ENCODE measurements at places on chromosomes 13 and 19.

DNA sequence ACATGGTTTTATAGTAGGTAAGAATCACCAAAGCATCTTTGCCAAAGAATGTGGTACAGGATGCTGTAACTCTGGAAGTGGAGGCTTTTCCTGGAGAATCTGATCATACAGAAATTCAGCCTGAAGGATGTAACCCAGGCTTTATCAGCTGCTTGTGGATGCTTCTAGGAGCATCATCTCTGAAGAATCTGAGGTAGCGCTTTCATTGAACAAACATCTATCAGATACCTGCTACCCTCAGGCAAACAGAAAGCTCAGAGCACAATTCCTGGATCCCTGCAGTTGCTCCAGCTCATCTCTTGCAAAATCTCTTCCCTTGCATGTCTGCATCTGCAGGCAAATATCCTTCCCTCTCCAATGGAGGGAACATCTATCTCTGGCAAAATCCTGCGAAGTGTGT is 9.3 kb downstream of the FAM124A start:
- no peak for DNase-seq

DNA sequence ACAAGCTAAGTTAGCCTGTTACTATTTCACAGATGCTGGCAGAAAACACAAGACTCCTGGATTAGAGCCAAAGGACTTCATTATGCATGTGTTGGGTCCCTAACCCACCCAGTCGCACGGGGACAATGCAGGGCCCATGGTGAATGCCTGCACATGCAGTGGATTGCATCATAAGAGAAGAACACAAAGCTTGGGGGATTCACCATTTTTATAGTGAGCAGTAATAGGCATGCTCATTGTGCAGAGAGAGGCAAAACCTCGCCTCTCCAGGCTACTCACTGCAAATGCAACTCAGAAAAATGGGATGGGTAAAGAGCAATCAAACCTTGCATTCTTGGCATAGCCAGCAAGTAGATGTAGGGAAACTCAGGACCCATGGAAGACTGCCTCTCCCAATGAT is 115.8 kb downstream of the DIAPH3 start:
- DNase-seq, result no peak

DNA sequence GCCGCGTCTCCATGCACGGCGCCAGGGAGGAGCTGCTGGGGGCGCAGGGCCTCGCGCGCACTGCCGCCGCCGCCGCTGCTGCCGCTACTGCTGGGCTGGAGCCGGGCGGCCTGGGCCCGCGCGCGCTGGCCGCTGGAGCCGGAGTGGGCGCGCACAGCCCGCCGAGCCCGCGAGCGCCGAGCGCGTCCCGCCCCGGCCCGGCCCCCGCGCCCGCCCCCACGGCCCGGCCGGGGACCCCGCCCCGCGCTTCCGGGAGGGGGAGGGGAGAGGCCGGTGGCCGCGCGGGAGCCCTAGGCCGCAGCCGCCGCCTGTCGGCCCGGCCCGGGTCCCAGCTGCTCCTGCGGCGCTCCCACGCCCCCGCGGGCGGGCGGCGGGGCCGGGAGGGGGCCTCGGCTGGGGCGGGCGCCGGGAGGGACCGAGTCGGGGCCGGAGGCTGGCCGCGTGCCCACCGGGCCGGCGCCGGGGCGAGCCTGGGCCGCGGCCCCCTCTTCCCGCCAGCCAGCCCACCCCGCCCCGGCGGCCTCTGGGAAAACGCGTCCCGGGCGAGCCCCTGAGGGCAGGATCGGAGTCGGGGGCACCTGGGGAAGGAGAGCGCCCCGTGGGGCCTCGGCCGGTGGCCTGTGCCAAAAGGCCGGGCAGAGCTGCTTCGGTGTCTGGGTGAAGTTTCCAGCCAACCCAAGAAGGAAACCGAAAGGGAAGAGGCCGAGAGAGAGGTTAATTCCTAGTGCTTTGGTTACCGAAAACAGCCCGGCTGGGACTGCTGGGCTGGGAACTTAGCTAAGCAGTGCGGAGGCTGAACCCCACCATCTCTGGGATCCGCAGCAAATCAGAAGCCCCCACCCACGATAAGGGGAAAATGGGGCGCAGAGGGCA is at the start of gene STK24:
Gene STK24 (minus strand): TSS at position 145 of the 873 bp plus-strand sequence. CDS start 321 bp downstream, outside the sequence.
- DNase-seq, result no peak

DNA sequence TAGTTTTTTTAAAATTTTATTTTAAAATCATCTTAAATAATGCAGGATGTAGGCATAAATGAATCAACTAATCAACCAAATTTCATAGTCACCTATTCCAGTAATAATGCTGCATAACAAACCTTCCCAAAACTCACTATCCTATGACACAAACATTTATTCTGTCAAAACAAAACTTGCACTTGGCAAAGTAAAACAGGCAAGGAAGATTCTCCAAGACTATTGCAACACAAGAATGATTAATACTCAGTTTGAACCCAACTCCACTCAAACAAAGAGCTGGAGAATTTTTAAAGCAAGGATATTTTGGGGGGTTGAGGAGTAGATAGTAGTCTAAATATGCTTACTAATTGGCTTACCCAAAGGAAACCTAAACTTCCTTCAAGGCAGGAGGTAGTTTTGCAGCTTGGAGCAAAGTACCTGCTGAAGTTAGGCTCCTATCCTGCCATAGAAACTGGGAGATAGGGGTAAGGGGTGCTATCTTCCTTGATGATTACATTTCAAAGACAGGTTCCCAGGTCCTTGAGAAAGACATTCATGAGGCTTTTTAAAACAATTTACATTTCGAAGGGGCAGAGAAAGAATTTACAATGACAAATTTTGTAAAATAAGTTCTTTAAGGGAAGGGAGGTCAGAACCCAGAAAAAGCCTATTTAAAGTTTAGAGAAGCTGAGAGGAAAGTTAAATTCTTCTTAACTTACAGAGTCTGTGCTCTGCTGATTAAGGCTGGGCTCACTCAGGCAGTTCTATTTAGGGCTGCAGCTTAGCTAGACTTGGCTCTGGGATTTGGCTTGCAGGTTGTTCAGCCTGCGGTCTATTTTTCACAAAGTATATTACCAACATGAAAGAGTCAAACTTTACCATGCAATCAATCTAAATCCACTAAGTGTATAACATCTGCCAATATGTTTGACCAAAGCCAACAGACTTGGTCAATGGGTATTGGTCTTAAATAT is 549.0 kb downstream of the KCTD12 start:
- DNase-seq, result no peak

DNA sequence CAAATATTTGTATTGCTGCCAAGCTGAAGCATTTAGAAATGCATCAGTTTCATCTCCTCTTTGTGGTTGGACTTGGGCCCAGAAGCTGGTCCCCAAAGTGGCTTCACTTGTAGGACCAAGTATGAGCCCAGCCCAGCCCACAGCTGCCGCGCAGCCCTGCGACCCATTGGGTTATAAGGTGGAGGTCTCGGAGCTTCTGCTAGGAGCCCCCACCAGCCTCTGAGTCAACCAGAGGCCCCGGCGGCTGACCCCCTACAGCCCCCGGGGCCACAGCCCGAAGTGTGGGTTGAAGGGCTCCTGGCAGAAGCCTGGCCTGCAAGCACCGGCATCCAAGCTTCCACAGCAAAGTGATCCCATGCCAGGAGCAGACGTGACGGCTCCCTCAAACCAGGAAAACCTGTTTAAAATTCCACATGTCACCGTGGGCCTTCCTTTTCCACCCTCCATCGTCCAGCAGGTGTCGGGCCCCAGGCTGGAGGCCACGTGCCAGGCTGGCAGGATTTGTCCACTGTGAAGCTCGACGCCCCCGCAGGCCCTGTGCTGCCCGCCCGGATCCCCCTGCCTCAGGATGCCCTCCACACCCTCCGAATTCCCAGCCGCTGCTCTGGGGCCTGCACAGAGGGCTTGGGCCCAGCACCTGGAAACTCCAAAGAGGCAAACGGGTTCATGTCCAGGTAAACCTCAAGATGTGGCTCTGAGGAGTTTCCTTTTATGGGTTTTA is 54.7 kb downstream of the C13orf46 start:
- DNase-seq, result peak; percentile 87

DNA sequence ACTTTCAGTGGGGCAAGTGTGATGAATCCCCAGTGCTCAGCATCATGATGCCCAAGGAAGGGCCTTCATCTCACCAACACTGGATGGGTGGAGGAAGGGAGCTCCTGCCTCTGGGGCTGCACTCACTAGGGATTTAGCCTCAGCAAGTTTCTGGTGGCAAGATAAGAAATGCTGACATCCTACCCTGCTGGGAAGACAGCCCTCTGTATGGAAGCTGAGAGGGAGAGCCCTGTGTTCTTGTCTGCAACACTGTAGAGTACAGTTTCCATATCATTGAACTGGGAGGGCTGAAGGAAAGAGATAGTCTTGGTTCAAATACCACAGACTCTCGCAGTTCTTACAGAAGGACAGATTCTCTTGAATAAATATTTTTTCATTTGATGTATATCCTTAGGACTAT is 7.3 kb upstream of the ZNF460 start:
- DNase-seq, result no peak

- no peak for DNase-seq
These were observed 107.0 kb downstream of the KL start for GRCh38 chr13:33123066-33123859.

- no peak for DNase-seq
These were observed 66.7 kb downstream of the RFC3 start for GRCh38 chr13:33884531-33885220.

DNA sequence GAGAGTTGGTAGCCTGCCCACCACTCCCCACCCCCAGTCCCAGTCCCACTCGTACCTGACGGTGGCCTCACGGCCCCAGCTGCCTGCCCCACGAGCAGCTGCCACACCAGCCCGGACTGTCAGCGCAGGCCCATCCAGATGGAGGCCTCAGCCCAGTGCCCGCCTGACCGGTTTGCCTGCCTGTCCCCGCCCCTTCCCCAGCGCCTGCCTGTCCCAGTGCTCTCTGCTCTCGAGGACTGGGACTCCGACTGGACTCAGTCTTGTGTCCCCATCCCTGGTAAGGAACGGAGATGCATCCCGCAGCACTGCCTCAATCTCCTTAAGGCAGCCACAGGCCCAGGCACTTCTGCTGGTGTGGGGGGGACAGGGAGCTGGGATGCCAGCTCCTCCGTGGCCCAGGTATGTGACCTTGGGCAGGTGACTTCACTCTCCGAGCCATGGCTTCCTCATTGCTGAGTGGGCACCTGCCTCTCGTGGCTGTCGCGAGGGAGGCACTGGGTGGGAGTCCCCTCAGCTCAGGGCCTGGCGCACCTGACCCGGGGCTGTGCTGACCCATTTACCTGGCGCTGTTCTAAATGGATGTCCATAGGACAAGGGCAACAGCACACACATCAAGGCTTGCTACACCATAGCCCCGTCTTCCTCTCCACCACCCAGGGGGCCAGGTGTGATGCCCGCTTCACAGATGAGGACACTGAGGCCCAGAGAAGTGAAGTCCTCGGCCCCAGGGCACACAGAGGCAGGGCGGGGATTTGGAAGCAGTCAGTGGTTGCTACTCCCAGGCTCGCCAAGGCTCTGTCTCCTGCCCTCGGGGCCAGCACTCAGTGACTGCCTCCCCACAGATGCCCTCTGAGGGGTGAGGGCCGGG is at the start of gene NKPD1:
Gene NKPD1 (minus strand): TSS at position 113 of the 868 bp plus-strand sequence. CDS start 832 bp downstream, outside the sequence.
- DNase-seq, result no peak

DNA sequence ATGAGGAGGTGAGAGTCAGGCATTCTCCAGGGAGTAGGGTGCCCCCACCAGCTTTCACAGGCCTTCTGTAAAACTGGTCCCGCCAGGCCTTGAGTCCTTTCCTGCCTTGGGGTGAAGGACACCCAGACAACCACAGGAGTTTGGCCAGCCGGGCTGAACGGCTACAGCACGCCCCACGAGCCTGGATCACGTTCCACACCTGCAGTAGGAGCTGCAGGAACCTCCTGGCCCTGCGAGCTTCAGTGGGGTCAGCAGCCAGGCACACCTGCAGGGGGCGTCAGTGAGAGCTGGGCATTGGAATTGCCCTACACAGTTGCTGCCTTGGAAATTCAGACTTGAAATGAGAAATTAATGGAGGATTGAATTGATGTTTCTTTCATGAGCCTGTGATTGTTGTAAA is 45.7 kb downstream of the COL4A2 start:
- DNase-seq, result no peak

DNA sequence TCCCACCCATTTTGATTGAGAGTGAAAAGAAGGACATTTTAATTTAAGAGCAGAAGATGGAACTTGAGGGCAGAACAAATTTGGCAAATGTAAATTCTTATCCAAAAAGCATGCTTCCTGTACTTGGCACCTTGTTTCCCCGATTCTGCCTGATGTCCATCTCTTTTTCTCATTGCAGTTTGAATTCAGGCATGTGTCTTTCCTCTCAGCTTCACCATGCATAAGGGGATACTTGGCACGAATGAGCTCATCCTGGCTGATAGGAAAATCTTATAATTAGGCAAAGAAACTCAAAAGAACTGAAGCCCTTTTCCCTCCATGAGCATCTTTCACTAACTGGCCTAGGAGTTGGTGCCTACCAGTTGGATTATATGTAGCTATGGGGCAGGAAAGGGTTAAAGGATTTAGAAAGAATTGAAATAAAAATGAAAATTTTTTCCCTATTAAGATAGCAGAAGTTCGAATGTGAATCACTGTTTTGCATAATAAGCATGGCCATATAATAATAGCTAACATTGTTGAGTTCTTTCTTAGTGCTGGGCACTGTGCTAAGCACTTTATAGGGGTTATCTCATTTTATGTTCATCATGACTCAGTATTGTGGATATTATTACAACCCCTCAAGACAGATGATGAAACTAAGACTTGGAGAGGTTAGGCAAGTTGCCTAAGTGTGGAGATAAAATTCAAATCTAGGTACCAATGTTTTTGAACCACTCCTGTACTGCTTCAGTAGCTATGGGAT is 386.6 kb downstream of the KCNRG start:
- no peak for DNase-seq

DNA sequence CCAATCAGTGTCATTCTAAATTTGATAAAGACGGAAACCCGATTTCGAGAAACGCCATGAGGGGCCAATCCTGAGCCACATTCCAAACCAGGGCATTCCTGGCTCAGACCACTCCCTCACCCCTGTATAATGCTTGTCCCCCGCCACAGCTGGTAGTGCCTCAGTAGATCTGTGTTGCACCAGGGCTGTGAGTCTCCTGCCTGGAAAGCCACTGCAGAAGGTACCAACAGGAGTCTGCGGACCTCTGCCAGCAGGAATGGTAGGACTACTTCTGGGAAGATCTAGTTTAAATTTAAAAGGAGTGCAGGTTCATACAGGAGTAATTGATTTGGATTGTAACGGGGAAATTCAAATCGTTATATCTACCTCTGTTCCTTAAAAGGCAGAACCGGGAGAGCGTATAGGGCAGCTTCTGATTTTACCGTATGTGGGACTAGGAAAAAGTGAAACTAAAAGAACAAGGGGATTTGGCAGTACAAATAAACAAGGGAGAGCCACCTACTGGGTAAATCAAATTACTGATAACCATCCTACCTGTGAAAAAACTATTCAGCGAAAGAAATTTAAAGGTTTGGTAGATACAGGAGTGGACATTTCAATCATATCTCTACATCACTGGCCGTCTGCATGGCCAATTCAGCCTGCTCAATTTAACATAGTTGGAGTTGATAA is 20.8 kb upstream of the ZNF266 start:
- no peak for DNase-seq
